Stimulated activated CD8-positive, alpha-beta memory T cell treated with anti-CD3 and anti-CD28 coated beads, Interleukin-15, amount 100 ng/mL, for 48 hours (primary cell): ENCODE measurements at places on chromosomes 4 and X.

GRCh38 chrX:131703646-131704045 is 159.8 kb downstream of the OR13H1 start:
- DNase-seq = no peak

DNA sequence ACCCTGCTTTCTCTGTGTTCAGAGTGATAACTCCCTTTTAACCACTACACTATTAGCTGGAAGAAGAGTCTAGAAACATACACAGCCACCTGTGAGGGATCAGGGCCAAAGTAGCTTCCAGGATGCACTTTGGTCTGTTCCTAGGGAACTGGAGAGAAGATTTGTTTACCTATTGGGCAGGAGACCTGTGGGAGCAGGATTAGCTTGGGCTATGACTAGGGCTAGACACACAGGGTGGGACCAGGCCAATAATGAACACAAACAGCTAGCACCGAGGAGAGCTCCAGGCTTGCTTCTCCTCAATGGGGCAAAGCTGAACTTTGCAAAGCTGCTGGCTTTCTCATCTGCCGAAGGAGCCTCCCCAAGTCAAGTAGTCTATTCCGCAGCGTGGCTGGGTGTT is 24.4 kb upstream of the MAP7D3 start:
- DNase-seq = no peak

DNA sequence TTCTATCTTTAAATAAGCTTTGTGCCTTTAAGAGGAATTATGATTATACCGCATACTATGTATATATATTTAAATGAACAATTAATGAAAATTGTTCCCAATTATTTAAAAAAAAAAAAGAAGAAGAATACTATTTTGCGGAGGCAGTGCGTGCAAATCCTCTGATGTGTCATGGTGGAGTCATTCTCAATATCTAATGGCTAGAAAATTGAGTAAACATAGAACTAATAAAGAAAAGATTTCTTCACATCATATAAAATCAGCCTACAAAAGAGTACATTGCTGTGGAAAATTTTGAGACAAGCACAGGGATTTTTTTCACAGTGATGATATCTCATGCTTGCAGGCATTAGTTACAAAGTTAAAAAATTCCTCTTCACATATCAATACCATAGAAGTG is 2.6 kb upstream of the EREG start:
- DNase-seq = no peak

DNA sequence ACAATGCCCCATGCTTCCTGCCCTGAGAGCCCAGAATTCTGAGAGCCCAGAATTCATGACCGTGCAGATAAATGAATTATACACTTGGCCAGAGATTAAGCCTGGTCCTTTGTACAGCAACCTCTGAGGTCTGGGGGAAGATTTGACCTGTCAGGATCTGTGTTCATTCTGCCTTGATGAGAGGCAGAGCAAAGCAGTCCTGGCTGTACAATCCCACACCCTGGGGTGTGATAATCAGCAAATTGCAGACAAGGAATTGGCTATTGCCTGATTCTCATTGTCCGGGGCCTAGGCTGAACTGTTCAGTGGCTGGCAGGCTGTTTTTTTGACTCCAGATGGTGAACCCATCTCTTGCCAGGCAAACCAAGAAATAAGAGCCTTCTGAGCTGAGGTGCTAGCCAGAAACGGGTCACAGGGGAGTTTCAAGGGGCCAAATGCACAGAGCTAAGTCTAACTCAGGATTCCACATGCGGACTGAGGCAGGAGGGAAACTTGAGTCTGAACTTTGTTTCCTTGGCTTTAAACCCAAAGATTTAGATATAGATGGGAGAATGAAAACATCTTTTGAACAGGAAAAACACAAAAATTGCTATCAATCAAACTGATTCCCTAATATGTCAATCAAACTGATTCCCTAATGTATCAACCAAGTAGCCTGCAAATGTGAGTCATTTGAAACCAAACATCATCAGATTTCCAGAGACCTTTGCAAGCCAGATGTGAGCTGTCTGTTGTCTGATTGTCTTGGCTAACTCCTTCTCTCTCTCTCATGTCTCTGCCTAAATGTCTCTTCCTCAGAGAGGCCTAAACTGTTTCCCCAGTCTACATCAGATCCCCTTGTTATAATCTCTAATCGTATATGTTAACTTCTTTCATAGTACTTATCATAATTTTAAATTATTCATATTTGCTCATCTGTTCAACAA is 159.3 kb downstream of the ATG4A start:
- no peak for DNase-seq

- DNase-seq = no peak
Measured at GRCh38 chr4:187470061-187470460, 525.5 kb upstream of the ZFP42 start.

DNA sequence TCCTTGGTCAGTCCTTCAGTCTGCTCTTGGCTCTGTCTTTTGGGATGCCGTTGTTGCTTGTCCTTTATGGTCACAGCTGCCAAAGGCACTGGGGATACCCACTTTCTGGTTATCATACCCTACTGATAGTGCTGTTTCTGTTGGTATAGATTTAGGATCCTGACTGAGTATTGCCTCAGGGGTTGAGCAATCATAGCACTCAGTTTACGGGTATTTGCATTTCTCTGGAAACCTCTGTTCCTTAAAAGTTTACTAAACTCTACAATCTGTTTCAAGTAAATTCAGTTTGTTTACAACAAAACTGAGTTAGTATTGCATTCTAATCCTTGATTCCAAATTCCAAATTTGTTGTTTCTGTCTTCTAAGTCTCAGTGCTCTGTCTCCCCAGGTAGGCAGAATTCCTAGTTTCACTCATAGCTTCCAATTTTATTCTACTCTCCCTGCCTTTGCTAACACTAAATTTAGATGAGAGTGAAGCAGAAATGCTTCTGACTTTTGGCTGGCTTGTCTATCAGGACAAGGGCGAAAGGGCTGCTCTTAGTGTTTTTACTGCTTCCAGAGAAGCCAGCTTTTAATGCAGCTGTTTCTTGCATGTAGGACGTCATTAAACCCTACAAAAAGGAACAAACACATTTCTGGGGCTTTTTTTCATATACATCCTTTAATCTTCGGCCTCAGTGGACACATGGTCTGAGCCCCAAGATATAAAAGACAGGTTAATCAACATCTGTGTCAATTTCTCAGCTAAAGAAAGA is 17.2 kb upstream of the TET2 start:
- DNase-seq = no peak

GRCh38 chrX:111876646-111877045 is 665 bp downstream of the TRPC5OS start:
- DNase-seq = no peak

GRCh38 chr4:33566649-33567048 is 2677.7 kb downstream of the ARAP2 start:
- no peak for DNase-seq

DNA sequence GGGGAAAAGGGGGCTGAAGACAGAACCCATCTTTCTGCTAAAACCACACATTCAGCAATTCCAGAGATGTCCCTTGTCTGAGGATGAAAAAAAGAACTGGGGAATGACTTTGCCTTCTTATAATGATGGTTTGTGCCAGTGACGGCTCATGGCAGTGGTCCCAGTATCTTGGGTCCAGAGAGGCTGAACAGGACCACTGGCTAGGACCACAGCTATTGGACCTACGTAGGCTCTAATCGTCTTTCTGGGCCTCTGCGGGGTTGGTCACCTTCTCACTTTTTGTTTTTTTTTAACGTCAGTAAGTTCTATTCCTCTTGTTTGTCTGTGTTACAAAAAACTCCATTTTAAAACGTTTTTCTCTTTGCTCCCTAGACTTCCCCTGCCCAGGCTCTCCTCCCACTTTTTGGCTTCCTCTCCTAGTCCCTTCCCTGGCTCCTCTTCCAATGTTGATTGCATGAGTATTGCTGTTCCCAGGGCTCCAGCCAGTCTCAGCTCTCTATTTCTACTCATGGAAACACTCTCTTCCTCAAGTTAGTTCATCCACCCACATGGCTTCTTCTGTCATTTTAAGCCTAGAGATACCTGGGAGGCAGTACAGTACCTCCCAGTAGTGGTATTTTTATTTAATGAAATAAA is 52.6 kb upstream of the STX18 start:
- DNase-seq = no peak
